Stimulated activated CD4-positive, alpha-beta T cell treated with anti-CD3 and anti-CD28 coated beads, TNF-alpha, amount 100 ng/mL, for 48 hours (primary cell): ENCODE measurements at places on chromosomes 2 and 18.

DNA sequence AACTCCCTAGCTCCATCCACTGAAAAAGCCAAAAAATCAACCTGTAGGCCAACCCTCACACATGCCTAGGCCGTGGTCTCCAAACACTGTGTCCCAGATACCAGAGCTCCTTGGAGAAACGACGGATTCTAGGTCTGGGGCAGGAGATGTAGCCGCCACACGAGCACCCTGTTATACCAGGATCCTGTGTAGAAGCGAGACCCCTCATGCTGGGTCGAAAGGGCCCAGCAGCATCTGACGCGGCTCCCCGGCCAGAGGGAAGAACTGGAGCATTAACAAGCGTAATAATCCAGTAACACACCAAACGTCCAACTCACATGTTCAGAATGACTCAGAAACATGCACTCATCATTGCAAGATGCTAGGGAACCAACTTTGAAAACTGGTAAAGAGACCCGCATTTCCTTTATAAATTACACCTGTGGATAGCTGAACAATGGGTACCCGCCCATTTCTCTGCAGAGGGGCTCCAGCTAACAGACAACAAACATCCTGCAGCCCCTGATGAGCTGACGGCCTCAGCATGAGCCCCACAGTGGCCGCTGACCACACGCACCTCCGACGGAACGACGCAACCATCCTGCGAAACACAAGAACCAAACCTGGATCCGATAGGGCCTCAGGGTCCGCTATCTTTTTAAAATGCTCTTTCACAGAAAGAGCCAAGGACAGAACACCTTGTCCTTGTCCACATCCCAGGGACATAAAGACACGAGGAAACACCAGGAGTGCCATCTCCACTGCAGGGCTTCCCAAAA lies 14.2 kb downstream of the SLC66A2 start:
- DNase-seq, result no peak

DNA sequence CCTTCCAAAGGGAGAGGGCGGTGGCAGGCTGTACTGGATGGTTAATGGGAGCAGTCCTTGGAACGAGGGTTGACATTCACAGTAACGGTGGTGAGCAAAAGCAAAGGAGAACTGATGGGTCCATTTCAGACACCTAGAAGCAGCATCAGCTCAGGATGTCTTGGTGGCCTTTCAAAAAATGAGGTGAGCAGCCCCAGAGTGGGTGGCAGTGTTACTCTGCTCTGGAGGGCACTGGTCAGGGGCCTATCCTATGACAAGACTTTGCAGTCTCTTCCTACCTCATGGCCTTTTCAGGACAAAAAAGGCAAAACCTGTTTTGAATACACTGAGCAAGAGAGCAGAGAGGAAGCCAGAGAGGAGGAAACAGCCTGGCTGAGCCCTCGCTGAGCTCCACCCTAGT lies 23.5 kb downstream of the CAPN14 start:
- DNase-seq, result no peak

- DNase-seq, result no peak
Measured at GRCh38 chr2:38622210-38622609, 19.5 kb upstream of the HNRNPLL start.

DNA sequence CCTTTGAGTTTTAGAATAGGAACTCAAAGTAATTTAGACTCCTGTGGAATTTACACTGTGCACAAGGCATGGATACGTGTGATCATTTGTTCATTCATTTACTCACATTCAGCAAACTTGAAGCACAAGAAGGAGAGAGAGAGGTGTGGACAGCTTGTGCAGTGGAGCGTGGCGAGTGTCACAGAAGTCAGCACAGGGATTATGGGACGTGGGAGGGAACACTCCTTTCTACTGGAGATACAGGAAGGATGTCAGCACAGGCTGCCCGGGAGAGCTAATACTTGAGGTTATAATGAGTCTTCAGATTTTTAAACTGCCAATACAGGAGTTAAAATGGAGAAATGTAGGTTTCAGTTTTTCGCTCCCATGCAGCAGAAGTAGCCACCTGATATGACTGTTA lies 7.0 kb downstream of the FAM228A start:
- DNase-seq, result no peak

DNA sequence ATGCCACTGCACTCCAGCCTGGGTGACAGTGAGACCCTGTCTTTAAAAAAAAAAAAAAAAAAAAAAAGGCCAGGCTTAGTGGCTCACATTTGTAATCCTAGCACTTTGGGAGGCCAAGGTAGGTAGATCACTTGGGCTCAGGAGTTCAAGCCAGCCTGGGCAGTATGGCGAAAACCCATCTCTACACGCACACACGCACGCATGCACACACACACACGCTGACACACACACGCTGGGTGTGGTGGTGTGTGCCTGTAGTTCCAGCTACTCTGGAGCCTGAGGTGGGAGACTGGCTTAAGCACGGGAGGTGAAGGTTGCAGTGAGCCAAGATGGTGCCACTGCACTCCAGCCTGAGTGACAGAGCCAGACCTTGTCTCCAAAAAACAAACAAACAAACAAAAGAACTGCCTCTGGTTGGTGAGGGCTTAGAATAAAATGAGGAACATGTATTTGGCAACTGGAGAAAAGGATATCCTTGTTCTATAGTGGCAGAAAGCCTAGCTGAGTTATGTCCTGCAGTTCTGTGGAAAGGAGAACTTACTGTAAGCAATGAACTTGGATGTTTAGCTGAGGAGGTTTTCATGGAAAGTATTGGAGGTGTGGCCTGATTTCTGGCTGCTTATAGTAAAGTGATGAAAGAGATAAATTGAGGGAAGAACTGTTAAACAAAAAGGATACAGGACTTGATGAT lies 34.0 kb downstream of the HAT1 start:
- DNase-seq, result no peak

GRCh38 chr18:75527848-75528685 lies 100.6 kb upstream of the SMIM21 start:
- DNase-seq, result no peak

DNA sequence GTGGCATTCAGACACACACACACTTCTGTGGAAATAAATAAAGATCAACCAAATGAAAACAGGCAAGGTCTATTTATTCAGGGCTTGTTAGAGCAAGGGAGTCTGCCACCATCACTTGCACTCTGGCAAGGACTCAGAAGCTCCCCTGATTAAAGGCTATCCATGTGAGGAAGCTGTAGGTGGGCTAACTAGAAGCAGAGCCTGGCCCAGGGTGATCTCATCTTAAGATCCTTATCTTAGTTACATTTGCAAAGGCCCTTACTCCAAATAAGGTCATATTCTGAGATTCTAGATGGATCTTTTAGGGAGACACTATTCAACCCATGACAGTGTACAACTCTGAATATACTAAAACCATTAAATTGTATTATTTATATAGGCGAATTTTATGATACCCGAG lies 190.0 kb upstream of the SRD5A2 start:
- no peak for DNase-seq

DNA sequence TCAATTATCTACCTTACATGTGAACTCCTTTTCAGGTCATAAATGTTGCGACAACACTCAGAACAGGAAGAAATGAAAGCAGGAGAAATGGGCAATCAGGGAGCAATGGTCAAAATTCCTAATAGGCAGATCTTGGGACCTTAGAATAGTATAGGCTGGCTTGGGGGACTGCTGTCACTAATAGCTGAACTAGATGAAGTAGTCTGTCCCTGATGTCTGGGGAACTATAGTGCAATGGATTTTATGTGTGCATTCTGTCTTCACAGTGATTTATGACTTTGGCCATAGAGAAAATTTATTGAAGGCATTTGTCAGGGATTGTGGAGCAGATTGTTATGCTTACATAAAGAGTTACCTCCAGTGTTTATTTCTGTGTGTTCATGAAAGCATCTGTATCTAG lies 6.1 kb upstream of the DPP10 start:
- DNase-seq, result no peak

DNA sequence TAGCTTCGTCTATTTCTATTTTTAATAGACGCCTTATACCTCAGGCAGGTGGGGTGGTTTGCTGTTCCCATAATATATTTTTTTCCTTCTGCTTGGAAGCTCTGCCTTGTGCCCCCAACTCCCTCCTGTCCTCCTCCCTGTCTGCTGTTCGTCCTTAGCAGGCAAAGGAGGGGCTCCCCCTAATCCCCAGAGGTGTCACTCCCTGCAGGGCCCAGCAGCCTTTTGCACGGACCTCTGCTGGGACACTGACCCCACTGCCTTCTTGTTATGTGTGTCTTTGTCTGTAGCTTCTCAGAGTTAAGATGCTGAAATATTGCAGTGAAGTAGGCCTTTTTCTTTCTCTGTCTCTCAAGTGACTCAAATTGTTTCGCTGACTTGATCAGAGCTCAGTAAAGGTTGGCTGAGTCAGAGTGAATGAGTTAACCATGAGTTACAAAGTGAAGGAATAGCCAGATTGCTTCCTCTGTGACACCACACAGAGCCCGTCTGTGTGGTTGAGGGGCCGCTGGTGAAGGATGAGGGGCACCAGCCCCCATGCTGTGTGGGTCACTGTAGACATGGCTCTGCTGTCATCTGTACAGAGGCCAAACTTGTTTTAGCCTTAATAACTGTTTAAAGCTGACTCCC lies 47.7 kb downstream of the PRKCE start:
- no peak for DNase-seq

DNA sequence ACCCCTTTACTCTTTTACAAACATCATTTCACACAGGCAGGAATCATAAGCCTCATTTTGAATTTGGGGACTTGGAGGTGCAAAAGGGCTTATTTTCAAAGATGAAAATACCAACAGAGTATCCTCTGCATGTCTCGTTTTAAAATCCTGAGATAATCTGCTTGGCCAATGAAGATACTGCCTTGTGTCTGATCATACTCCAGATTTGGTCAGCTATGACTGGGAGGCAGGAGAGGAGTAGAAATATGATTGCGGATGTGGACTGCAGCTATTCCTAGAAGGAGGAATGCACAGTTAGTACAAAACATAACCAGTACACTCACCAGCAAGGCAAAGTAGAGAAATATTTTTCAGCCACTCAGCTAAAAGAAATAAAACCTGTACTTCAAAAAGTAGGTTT lies 342.3 kb downstream of the RPRM start:
- no peak for DNase-seq

GRCh38 chr18:43192408-43192807 lies 76.9 kb upstream of the RIT2 start:
- no peak for DNase-seq

DNA sequence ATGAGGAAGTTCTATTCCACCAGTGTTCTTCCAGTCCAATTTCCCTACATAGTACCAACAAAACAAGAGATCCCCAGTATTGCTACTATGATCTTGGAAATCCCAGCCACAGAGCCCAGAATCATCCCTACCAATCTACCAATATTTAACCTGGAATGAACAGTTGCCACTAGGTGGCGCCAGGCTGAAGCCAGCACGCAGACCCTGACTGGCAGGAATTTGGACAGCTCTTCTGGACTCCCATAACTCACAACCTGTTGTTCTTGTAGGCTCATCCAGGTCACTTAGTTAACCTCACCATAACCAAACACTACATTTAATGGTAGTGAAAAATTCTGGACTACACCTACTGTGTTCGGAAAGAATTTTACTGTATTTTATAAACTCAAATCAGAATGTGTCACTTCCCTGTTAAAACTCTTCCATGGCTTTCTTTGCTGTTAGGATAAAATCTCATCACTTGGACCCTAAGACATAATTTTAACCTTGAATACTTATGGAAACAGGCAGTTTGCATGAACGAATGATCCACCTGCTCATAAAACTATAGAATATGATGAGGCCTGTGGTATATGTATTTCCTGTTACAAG lies 59.8 kb upstream of the SLC38A11 start:
- no peak for DNase-seq

DNA sequence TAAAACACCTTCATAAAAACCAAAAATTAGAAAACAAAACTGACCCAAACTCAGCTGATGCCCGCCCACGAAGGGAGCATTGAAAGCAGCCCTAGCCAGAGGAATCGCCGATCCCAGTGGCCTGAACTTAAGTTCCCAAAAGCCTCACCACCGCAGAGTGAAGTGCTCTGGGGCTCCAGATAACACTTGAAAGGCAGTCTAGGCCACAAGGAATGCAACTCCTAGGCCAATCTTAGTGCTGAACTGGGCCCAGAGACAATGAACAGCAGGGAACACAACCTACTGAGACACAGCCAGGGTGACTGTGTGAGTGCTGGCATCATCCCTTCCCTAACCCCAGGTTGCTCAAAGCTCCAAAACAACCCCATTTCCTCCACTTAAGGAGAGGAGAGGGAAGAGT lies 59.6 kb upstream of the CHN1 start:
- DNase-seq, result no peak

DNA sequence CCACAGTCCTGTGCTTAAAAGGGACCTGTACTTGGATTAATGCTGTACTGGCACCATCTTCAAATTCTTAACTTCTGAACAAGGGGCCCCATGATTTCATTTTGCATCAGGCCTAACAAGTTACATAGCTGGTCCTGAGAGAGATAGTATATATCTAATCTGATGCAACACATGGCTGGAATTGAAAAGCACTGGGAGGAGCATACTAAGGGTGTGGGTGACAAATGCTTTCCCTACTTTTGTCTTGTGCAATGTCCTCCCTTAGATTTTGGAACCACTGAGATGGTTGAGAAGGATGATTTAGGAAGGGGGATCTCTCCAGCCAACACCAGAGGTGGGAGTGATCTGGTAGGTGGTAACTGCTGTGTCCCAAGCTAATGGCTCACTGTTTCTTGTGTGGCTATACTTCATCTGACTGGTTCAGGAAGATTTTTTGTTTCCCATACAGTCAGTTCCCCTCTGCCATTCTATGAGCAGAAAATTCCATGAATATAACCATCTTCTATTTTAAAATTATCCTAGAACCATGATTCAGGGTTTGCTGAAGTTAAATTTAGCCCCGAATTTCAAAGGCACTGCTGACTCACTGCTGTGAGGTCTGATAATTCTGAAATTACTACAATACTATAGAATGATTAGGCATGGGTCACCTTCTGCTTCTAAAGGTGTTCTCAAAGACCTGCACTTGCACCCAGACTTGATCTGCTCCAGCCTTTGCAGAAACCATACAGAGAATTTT lies 108.3 kb upstream of the NCKAP5 start:
- DNase-seq, result no peak

GRCh38 chr2:1609485-1610095 lies 134.7 kb downstream of the PXDN start:
- DNase-seq, result no peak

DNA sequence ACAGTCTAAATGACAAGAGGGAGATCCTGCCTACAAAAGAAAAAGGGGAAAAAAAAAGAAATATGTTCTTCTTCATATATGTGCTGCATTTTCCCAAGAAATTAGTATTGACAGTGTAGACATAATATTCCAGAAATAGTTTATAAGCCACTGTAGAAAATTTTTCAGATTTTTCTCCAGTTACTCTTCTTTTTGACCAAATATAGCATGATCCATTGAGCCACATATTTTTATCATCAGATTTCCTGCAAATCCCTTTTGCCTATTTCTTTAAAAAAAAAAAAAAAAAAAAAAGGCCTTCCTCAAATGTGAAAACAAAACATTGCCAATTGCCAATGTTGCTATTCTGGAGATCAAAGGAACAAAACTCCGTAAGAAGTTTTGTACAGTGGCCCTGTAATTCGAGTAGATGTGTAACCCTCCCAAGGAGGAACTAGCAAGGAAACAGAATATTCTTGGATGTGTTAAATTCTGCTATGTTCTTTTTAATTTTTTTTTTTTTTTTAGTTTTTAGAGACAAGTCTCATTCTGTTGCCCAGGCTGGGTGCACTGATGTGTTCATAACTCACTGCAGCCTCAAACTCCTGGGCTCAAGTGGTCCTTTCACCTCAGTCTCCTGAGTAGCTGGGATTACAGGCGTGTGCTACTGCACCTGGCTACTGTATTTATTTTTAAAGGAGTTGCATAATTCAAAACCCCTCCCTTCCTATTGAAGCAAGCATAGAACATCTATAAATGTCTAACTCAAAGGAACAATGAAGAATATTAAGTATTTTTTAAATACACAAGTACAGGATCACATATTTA lies 12.5 kb upstream of the CABYR start:
- DNase-seq, result no peak

GRCh38 chr2:43328133-43328532 lies 101.7 kb upstream of the ZFP36L2 start:
- DNase-seq, result no peak
